Left lobe of liver (tissue), 2 donors: ENCODE measurements at places on chromosomes 16 and 17. TPM values are rescaled to one million over a fixed set of nuclear protein-coding genes. Genes with fewer than 3 reads are reported as not detected.

The NME1 gene
- 51.9 TPM for total RNA-seq

The CIITA gene
- 1.7 TPM for total RNA-seq

The ST6GALNAC2 gene
- 4.0 TPM for total RNA-seq

The PDE6G gene
- 0.40 TPM for total RNA-seq

The TBC1D3I gene
- 0.58 TPM for total RNA-seq

The MYOCD gene
- total RNA-seq = 0.23 TPM

The HEATR9 gene
- total RNA-seq = not detected

The INCA1 gene
- 0.88 TPM for total RNA-seq

The EFCAB5 gene
- not detected for total RNA-seq

The TMEM238L gene
- total RNA-seq = not detected

The KRTAP2-3 gene
- not detected for total RNA-seq

The MT3 gene
- total RNA-seq = not detected

The SUPT4H1 gene
- total RNA-seq = 40.0 TPM
